ENCODE measurements at places on chromosomes 7 and 10.

GRCh38 chr10:19782430-19783089 is 33.7 kb upstream of the PLXDC2 start:
- DNase-seq: no peak

GRCh38 chr10:76080991-76081390 is 649.6 kb downstream of the LRMDA start:
- DNase-seq: no peak

GRCh38 chr10:31836569-31837406 is 91.8 kb downstream of the ARHGAP12 start:
- peak; percentile 21 for DNase-seq

DNA sequence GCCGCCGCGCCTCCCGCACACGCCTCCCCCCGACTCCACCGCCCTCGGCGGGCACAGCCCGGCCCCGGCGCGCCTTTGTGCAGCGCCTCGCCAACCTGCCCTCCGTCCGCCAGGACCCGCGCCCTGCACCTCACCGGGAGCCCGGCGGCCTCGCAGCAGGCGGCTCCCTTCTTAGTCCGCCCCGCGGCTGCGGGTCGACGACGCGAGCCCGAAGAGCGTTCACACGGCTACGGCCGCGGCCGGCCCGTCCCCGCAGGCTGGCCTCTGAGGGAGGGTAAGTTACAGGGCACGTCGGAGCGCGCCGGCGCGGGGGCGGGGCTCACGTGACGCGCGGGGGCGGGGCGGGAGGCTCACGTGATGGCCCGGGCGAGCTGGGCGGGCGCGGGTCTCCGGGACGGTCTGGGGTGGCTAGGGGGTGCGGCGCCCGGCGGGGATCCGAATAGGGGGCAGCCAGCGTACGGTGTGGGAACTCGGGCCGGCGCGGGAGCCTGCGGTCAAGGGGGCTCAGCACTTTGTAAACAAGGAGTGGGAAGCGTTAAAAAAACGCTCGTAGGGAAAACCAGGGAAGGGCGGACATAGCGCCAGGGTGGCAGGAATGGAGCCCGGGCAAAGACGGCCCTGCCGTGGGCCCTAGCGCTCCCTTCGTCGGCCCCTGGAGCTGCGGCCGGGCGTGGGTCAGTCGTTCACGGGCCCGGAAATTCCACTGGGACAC is at the start of gene ARHGAP12:
Gene ARHGAP12, minus strand, starts transcription at position 283 of the 712 bp plus-strand sequence. CDS start 19,976 bp downstream, outside the sequence.
- peak; percentile 89 for DNase-seq

DNA sequence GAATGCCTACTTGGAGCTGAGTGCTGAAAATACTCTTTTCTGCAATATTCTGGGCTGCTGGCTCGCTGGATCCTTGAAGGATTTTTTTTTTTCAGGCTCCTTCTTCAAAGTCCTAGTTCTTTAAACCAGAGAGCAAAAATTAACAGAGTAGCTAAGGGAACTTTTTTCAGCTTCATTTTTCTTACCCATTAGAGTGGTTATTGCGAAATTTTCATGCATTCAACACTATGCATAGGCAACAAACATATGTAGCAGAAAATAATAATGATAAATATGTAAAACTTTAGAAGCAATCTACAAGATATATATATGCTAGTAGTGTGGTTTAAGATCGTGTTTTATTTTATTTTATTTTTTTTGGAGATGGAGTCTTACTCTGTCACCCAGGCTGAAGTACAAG is 264.6 kb downstream of the SFMBT2 start:
- DNase-seq: no peak

- no peak for DNase-seq
Measured at GRCh38 chr7:4151926-4152549, 530.1 kb upstream of the FOXK1 start.

- DNase-seq: no peak
Measured at GRCh38 chr10:113986316-113986715, 57.4 kb upstream of the ADRB1 start.

DNA sequence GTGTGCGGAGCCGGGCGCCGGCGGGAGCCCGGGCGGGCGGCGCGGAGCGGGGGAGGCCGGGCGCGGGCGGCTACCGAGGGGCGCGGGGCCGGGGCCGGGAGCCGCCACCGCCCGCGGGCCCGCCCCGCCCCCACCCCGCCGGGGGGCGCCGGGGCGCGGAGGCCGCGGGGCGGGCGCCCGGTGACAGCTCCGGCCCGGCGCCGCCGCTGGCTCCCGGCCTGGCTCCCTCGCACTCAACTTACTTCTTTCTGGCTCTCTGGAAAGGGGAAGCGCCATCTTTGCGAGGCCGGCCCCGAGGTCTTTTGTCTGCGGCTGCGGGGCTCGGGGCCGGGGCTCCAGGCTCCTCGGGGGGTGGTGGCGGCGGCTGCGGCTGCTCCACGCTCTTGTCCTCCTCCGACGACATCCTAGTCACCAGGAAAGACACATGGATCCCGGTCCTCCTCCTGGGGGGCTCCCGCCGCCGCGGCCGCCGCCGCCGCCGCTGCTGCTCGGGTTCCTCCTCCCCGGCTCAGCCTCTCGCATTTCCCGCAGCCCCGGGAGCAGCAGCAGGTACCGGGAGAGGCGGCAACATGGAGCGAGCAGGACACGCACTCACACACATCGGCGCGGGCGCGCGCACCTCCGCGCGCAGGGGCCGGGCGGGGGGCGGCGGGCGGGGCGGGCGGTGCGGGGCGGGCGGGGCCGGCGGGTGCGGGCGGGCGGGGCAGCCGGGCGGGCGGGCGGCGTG is at the start of gene KMT2C:
Gene KMT2C, minus strand, starts transcription at position 620 of the 727 bp plus-strand sequence. Its CDS starts 217 bp downstream, at position 403.
- DNase-seq: peak; percentile 60

DNA sequence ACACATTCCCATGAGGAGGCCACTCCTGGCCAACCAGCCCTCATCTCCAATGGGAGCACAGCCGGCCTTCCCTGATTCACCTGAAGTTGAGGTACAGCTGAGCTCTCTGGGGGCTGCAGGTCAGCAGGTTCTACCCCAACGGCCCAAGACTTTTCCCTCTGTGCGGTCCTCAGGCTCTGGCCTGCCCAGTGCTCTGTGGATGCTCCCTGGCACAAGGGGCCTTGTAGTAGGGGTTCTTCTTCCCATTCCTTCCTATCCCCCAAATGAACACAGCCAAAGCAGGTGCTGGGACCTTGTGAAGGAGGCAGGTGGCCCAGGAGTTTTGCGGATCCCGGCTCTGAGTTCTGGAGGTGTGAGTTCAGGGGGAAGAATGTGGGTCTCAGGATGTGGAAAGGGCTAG is 72.2 kb downstream of the PLXNA4 start:
- DNase-seq: no peak

DNA sequence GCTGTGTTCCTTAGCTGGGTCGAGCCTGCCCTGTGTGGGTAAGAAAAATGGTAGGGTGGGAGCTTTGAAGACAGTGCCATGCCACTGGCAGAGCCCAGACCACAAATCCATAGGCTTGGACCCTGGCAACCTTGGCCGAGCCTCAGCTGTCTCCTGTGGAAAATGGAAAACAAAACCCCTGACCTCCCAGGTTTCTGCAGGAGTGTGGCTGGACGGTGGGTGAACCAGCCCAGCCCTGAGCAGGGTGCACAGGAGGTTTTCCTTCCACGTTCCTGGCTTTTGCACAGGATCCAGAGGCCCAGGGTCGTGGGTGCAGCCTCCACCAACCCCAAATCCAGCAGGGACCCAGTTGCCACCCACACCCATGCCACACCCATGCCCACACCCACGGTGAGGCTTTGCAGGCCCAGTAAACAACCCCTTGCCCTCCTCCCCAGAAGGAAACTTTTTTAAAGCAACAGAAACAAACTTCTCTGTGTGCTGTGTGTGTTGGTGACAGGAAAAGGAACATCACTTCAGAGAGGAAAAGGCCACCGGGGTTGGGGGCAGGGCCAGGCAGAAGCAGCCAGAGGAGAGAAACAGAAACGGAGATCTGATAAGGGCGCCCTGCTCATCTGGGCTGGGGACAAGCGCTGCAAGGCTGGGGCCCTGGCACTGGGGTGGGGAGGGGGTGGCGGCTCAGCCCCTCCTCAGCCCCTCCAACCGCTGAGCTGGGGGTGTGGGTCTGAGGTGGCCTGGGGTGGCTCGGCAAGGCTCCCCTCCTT is 20.7 kb upstream of the ZMIZ1 start:
- DNase-seq: peak; percentile 64

GRCh38 chr10:35329520-35329919 is 6.8 kb upstream of the CCNY start:
- no peak for DNase-seq

DNA sequence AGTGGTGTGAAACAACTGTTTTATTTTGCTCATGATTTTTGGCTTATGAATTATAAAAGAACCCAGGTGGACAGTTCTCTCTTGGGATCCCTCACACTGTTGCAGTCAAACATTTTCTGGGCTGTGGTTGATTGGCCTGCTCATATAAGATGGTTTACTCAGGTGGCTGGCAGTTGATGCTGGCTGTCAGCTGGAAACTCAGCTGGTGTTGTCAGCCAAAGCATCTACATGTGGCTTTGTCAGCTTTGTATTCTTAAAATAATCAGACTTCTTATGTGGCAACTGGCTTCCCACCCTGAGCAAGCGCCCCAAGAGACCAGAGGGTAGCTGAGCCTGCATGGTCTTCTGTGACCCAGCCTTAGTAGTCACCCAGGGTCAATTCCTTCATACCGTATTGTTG is 534.7 kb downstream of the NRG3 start:
- no peak for DNase-seq

DNA sequence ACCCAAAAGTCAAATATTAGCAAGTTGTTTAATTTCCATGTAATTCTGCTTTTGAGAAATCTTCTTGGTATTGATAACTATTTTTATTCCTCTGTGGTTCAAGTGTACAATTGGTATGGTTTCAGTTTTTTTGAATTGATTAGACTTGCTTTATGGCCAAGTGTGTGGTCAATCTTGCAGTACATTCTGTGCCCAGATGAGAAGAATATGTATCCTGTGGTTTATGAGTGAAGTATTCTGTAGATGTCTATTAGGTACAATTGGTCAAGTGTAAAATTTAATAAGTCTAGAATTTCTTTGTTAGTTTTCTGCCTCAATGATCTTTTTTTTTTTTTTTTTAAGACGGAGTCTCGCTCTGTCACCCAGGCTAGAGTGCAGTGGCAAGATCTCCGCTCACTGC is 36.6 kb upstream of the C7orf33 start:
- DNase-seq: no peak
